Hepatic stellate cell (primary cell): ENCODE measurements at places on chromosomes 5 and 9.

DNA sequence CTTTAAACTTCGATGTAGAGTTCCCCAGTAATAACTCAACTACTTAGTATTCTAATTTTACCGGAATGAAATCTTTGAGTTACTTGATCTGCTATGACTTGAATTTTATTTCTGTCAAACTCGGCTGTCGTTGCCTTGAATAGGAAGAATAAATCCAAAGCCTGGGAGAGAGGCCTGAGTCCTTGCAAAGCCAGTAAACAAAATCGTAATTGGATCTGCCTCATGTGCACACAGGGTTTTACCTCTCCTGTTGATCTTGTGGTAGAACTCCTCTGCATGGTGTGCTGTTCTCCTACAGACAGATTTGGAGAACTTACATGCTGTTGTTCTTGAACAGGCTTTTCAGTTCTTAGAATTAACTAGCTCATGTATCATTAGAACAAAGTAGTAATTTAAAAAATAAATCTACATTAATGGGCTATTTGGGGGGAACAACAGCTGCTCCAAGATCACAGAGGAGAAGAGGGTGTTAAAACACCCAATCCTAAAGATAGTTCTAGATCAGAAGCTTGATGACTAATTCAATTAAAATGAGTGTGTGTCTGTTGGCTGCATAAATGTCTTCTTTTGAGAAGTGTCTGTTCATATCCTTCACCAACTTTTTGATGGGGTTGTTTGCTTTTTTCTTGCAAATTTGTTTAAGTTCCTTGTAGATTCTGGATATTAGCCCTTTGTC lies 28.9 kb downstream of the HSPB3 start:
- DNase-seq, result no peak

- no peak for DNase-seq
Observed at GRCh38 chr9:134393582-134394280, 67.5 kb downstream of the RXRA start.

- DNase-seq, result no peak
Observed at GRCh38 chr9:130323051-130323745, 57.6 kb downstream of the HMCN2 start.

DNA sequence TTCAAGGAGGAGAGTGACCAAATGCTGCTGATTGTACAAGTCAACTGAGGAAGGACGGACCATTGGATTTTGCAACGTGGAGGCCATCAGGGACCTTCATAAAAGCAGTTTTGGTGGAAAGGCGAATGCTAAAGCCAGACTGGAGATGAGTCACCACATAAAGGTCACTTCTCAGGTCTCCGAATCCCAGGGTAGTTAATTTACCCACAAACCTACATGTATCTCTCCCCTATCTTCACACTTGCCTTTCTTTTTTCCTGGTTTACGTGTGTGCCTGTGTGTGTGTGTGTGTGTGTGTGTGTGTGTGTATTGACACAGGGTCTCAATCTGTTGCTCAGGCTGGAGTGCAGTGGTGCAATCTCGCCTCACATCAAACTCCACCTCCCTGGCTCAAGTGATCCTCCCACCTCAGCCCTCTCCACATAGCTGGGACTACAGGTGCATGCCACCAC lies 4.6 kb upstream of the CTNNA1 start:
- no peak for DNase-seq

DNA sequence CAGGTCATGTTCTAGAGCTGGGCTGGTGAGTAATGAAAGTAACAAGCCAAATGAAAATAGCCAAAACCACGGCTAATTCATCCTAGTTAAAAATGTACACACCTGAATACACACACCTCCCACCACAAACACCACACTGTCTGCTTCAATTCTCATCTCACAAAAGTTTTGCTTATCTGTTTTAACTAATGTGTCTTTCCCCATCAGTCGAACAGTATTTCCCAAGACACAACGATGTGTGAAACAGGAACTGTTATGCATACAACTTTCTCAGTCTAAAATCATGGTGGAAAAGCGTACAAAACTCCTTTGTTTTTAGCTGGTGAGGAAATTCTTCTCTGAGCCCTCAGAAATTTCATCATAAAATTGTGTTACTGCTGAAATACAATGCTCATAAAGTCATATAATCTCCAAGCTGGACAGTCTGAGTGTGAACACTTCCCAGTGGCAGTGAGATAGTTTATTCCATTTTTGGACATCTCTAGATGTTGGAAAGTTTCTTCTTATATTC lies 242.4 kb downstream of the EFNA5 start:
- no peak for DNase-seq

DNA sequence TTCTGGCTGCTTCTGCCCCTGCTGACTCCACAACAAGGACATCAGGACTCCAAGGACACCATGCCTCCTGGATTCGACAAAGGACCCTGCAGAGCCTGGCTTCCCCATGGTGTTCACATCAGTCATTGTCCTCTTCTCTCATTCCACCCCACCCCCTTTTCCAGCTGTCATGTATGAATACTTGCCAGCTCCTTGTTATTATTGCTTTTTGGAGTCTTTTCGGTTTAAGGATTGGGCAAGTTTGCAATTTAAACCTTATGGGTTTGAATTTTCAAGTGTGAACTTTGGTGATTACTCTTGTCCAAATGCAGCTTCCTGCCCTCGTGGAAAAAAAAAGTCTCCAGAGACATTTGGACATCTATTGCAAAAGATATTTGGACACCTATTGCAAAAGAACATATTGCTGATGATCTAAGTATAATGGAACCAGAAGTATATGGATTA lies 14.2 kb upstream of the LVRN start:
- no peak for DNase-seq

DNA sequence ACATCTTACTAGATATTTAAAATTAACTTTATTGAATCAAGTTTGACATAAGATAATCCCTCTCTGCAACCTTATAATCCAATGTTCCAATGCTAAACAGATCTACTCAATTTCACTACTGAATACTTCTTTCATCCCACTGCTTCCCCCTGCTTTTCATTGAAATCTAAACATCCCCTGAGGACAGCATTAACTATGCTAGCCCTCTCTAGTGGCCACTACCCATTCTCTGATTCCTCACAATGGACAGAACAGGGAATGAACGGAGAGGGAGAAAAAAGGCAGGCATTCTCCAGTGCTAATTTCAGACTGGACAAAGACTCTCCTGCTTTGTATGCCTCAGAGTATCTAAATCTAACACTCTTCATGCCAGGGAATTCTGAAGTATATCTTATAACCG lies 54.3 kb upstream of the RGS7BP start:
- no peak for DNase-seq

GRCh38 chr5:180099733-180100611 lies 28.4 kb upstream of the RNF130 start:
- no peak for DNase-seq

DNA sequence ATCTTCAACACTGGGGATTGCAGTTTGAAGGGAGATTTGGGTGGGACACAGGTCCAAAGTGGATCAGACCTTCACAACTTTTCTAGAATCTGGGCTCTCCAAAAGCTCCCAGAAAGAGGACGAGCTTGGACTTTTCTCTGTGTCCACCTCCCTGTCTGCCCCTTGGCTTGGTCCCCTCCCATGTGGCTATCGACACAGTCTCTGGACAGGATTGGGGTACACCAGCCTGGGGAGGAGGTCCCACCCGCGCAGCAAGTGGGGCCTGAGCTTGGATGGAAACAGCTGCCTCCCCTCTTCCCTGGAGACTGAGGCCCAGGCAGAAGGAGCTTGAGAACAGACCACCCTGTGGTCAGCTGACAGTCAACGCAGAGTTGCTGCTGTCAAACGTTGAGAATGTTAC lies 84.6 kb upstream of the FCN1 start:
- DNase-seq, result no peak

GRCh38 chr5:141758310-141758998 lies 76.4 kb upstream of the ARAP3 start:
- DNase-seq, result no peak

- DNase-seq, result no peak
Observed at GRCh38 chr5:155290937-155291336, 277.4 kb downstream of the KIF4B start.

DNA sequence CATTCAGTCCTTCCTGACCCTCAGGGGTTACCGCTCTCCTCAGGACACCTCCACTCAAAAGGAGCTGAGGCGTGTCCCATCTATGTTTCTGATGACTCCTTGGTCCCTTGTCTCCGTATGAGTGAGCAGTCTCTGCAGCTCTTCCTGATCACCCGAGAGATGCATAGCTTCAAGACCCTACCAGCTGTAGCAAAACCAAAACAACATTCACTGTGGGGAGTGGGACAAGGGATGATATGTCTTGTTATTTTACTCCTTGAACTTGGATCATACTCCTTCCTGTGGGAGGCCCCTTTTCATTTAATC lies 14.4 kb downstream of the GLDC start:
- DNase-seq, result no peak

GRCh38 chr5:149639737-149640136 lies 58.4 kb downstream of the ARHGEF37 start:
- DNase-seq, result no peak

DNA sequence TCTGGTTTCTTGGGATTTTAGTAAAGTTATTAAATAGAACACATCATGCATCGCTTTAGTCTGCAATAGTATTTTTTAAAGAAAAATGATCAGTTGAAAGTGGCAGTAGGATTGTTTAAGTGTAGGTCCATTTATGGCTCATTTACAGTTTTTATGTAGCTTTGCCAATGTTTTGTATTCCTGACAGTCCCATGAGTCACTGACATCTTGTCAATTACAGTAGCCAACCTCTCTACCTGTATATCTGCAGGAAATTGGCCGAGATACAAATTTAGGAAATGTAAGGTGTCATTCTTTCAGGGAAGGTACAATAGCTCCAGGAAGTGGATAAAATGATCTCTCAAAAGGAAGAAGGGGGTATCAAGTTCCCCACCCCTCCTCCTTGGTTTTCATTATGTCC lies 47.7 kb upstream of the MTAP start:
- no peak for DNase-seq

- DNase-seq, result no peak
Observed at GRCh38 chr9:21936161-21936560, 58.0 kb downstream of the CDKN2A start.

- DNase-seq, result no peak
Observed at GRCh38 chr5:3896098-3896497, 300.5 kb downstream of the IRX1 start.

- no peak for DNase-seq
Observed at GRCh38 chr9:108662091-108662875, 193.5 kb downstream of the ACTL7B start.

DNA sequence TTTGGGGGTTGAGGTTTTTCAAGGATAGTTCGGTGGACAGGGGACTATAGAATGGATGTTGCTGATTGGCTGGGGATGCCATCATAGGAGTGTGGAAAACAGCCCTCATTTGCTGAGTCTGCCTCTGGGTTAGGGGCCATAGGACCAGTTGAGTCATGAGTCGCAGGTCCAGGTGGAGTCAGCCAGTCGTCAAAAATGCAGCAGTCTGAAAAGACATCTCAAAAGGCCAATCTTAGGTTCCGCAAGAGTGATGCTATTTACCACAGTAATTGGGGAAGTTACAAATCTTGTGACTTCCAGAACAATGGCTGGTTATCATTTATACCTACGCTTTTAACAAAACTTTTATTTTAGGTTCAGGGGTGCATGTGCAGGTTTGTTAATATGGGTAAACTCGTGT lies 276.0 kb upstream of the DMRT1 start:
- DNase-seq, result no peak

- no peak for DNase-seq
Observed at GRCh38 chr5:134521841-134522240, 3.6 kb upstream of the JADE2 start.

- no peak for DNase-seq
Observed at GRCh38 chr5:58499231-58499630, 8.0 kb downstream of the GAPT start.

DNA sequence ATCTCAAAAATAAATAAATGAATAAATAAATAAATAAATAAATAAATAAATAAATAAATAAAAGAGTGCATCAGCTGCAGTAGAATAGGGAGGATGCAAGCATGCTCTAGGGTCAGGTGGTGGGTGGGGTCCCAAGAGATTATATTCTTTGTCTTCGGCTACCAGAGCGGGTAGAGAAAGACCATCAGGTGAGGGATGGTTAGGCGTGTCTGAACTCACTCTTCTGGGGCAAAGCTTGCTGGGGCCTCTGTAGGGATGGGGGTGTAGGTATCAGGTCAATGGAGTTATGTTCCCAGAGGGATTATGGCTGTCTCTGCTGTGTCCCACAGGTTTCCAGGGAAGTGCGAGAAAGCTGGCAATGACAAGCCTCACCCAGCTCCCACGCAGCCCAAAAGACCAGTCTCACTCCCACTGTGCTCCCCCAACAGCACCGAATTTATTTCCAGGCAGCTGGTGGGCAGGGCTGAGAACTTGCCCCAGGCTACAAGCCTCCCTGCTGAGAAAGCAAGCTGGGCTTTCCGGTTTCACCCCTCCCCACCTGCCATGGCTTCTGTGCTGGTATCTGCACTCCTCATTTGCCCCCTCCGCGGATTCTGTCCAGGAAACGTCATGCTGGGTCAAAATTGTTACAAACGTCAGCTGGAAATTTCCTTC lies 180.8 kb downstream of the LURAP1L start:
- DNase-seq, result no peak

DNA sequence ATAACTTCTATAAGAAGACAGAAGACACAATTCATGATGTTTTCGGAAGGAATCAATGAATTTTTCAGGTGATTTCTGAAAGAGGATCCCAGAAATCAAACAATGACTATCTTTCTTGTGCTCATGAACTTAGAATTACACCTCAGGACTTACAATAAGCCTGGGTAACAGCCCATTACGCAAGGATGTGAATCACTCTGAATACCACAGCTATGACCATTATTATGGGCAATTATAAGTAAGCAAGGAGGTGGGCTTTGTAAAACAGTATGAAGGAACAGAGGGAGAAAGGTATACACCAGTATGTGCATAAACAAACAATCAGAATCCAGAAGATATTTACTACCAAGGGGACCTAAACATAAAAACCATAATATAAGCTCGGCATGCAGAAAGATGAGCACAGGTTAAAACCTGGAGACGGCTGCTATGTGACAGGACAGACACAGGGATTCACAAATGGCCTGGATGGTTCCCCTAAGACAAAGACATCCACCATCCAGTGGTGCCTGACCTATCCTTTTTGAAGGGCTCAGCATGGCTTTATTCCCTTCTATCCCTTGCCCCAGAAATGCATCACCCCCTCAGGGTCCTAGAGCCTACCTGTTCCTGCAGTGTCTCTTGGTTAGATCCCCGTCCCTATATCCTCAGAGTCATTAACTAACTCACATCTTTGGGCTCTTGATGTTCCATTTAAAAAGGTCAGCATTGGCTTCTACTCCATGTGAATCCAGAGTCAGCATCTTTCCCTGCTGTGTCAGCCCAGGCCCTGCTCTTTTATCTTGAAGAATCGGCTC lies 21.8 kb upstream of the PPP2CA start:
- DNase-seq, result peak; percentile 49
